Hindlimb muscle (tissue), 1 donor: ENCODE measurements at places on chromosomes 5 and 9.

GRCh38 chr5:57903458-57903857 lies 420.8 kb upstream of the ACTBL2 start:
- no peak for DNase-seq

DNA sequence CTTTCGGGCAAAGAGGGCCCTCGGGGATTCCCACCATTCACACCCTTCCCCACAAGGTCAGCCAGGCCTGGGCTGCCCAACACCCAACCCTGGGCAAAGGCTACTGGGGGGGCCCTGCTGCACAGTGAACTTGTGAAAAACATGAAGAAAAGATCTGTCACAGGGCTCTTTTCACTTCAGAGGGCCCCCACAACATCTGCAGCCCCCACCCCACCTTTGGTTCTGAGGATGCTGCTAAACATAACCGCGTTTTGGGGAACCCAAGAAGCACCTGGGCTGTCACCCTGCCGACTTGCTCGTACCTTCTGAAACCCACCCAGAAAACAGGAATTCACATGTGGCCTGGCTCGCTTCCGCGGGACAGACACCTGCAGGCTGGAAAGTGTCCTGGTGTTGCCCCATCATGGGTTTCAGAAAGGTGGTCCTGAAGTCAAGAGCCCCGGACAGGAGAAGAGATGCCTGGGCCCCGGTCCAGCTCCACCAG lies 29.3 kb downstream of the B4GALT1 start:
- no peak for DNase-seq

GRCh38 chr9:127305838-127306226 lies 41.3 kb downstream of the GARNL3 start:
- DNase-seq: no peak

- DNase-seq: no peak
These were observed 218.1 kb downstream of the CETN3 start for GRCh38 chr5:90191352-90192045.

DNA sequence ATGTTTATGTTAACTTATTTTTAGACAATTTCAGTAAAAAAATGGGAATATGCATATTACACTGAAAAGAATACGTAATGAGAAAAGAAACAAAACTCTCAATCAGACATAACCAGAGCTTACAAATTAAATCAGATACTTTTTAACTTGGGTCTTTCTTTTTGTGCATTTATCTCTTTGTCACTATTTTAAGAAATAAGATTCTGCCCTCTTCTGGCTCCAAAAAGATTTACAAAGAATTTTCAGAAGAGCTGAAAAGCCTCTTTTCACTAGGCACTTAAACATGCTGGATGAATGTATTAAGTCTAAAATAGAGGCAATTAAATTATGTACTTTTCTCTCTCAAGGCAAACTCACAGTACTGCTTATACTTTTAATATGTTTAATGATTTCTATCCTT lies 55.5 kb downstream of the CEP120 start:
- DNase-seq: no peak

- no peak for DNase-seq
These were observed 524 bp downstream of the CCNB1 start for GRCh38 chr5:69167493-69167855.

DNA sequence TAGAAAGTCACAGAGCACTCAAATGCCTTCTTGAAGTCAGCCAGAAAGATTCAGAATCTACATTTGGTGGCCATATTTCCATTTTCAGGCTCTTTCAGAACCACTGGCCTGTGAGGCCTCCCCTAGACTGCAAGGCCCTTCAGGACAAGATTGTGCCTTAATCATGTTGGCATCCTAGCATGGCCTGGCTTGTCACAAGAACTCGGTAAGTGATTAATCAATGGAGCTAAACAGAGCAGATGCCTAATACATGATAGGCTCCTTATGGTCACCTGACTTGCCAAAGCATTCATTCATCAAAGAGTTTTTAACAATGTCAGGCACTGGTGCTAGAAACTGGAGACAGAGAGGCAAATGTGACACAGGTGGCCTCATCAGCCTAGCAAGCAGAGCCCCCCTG lies 70.3 kb downstream of the PGM5 start:
- DNase-seq: no peak

DNA sequence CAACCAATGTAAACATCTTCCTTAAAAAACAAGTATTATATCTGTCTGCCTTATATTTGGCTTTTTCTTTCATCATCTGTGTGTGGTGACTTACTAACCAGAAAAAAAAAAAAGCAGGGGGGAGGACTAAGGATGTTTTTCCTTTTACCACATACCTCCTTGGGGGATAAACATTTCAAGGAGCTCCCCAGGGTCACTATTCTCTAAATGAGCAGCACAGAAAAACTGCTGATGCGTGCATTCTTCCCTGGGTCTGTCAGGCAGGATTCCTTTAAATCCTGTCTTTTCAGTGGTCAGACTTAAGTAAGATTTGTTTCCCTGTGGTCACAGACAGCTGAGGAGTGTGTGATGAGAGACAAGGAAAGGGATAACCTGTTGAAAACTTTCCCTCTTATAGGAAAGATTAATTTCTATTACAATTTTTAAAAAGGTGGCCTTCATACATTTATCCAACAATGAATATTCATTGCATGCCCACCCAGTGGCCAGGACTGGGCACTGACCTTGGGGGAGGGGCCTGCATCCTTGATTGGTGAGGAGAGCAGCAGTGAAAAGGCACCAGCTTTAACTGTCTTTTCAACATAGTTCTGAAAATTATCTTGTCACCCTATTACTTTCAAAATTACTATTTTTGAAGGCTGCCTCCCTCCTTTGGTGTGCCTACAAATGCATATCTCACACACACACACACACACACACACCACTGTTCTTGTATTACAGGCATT lies 123.1 kb downstream of the TLE4 start:
- DNase-seq: no peak

- no peak for DNase-seq
These were observed 31.3 kb upstream of the LHFPL2 start for GRCh38 chr5:78679905-78680304.

DNA sequence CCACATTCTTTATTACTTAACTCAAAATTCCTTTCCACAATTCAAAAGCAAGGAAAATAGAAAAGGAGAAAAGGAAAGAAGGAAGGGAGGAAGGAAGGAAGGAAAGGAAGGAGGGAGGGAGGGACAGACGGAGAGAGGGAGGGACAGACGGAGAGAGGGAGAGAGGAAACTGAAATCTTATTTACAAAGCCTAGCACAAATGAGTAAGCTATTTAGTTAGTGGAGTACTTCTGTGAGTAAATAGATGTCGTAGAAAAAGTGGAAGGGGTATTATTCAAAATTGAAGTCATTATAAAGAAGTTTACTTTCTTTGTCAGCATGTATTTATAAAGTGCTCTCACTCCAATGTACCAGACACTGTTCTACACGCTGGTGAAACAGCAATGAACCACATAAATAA lies 177.9 kb downstream of the CETN3 start:
- no peak for DNase-seq

DNA sequence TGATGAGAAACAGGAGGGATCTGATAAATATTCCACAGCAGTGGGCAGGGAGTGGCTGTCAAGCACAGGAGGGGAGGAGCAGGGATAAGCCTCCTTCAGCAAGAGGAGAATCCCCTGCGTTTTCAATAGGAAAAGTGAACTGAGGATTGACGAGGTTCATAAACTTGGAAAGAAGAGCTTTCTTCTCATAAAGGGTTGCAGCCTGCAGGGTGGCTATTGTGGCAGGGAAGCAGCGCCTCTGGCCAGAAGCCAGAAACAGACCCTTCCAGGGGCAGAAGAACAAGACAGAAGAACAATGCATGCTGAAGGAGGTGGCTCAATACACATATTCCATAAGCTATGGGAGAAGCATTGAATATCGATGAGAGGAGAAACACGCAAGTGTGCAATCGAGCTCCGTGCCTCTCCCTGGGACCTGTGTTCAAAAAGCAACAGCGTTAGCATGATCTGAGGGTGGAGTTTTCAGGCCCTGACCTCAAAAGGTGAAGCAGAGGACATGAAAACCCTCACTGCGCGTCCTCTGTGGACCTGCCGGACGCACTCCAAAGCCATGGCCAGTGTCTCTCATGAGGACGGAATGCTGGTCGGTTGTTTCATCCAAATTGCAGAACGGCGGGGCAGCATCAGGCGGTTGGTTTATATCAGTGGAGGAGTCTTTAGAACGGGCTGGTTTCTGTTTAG lies 67.6 kb downstream of the ANKRD33B start:
- no peak for DNase-seq

DNA sequence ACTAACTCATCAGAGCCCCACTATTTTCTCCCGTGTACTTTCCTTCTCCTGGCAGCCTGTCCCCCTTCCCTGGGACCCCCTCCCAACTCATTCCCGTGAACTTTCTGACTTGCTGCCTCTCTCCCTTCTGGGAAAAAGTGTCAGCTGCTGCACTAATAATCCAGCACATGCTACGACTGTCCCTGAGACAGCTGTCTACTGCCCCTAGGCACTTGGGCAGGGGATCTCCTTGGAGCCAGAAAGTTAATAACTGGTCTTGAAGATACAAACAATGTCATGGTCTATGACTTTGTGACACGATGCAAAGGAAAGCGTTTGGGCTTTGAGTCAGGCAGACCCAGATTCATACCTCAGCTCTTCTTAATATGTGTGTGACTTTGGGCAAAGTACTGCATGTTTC lies 10.1 kb upstream of the RNF183 start:
- no peak for DNase-seq

GRCh38 chr5:6772886-6773285 lies 59.7 kb downstream of the TENT4A start:
- DNase-seq: no peak

DNA sequence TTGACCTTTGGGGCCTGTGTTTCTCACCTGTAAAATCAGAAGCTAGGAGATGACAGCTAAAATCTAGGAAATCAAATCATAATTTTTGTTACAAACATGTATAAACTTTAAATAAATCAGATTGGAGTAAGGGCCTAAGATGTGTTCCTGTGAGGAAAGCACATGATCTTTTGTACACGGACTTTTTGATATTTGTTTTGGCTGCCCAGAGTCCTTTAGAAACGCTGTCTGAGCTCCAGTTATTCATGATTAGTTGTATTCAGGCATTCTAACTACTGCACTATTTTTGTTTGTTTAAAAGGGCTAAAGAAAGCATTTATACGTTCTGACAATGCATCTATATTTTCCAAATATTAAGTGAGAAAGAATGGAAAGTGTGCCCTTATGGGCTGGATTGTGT lies 94.8 kb downstream of the HCN1 start:
- DNase-seq: no peak

DNA sequence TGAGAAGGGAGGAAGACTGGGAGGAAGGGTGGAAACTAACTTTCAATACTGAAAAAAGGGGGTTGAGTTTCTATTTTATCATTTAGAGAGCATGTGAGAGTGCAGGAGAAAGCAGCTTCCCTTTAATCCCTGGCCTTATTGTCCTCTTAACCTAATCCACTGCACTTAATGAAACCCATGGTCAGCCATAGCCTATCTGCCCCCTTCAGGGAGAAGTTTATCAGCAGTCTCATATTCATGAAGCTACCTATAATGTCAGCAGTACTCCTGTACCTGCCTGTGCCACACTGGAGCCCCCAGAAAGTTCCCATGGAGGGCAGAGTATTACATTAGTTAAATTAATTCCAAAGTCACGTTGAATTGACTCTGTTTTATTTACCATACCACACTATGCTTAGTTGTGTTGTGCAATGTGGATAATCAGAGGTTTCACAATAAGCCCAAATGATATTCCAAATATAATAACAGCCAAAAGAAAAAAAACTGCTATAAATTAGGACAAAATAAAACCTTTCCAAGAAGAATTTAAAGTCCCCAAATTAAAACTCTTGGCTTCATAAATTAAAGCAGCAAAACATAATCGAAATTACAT lies 62.9 kb downstream of the MUSK start:
- no peak for DNase-seq

DNA sequence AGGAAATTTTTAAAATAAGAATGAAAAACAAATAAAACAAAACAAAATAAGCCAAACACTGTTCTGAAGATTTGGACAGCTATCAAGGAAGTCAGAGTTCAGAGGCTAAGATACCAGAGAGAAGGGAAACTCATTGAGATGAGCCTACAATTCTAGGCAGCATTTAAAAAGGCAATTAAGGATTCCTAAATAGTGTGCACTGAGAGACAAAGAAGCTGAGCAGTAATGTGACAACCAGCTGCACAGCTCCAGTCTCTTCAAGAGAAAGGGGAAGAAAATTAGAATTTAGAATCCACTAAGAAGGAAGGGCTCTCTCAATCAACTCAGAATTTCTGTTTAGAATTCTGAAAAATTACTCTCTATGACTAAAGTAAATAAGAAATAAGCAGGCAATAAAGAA lies 246.7 kb upstream of the COX7C start:
- DNase-seq: peak; percentile 6

DNA sequence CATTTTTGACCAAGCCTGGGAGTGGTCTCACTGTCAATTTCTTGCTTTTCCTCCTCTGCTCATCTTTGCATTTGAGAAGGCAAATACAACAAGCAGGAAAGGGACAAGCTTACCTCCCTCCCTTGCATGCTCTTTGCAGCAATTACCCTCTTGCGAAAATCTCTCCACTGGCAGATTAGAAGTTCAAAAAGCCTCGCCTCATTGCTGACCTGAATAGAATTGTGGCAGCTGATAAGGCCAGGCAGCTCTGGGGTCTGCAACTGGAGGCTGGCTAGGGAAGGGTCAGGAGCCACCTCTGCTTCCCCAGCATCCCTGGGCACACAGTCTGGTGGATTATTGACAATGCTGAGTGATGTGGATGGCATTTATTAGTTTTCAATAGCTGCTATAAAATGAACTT lies 362.3 kb upstream of the KIF2A start:
- no peak for DNase-seq

DNA sequence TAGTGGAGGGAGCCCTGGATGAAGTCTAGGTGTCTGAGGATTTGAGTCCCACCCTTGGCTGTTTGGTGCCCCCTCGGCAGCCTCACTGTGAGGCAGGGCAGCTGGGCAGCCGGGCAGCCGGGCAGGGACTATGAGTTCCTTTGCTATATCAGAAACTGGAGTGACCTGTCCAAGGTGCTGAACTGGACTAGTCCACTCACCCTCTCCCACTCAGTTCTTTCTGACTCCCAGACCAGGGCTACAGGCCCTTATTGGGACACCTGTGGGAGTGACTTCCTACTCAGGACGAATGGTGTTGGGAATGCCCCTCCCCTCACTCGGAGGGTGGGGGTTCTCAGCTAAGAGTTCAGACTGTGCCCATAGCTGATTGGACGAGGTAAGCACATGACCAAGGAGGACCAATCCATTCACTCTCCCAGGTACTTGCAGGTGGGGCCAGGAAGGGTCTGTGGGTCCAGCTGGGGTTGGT lies 34.1 kb upstream of the RAPGEF1 start:
- DNase-seq: peak; percentile 63

DNA sequence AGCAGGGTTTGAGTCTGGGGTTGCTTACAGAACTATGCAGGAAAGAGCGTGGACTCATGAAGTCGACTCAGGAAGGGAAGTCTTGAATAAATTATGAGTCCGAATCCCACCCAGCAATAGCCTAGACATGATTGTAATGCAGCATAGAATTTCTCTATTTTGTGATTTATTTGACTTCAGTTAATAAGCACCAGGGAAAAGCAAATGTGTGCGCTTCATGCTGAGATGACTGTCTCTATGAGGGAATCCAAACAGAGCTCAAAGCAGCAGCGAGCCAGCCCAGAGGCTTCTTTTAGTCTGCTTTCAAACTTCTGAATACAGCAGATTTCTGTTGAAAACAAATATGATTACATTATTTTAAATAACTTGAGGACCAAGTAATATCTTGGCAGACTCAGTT lies 188.0 kb downstream of the SEMA6A start:
- DNase-seq: no peak
